ENCODE measurements at places on chromosomes 16 and 17. TPM values are rescaled to one million over a fixed set of nuclear protein-coding genes. Genes with fewer than 3 reads are reported as not detected.

DNA sequence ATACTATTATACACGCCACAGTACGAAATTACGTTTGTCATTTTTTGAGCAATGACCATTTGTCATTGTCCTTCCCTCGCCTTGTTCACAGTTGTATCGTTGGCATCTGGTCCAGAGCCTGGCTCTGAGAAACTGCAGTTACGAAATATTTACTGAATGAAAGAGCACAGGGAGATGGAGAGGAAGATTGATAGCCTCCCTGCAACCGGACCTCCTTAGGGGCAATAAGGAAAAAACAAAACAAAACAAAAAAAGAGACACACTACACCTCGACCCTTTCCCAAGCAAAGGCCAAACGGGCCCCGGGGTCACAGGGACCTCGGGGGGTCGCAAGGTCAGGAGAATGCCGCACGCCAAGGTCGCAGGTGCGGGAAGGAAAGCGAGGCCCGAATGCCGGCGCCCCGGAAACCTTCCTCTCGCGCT lies 857 bp downstream of the GOT2 start:
- DNase-seq, result no peak

DNA sequence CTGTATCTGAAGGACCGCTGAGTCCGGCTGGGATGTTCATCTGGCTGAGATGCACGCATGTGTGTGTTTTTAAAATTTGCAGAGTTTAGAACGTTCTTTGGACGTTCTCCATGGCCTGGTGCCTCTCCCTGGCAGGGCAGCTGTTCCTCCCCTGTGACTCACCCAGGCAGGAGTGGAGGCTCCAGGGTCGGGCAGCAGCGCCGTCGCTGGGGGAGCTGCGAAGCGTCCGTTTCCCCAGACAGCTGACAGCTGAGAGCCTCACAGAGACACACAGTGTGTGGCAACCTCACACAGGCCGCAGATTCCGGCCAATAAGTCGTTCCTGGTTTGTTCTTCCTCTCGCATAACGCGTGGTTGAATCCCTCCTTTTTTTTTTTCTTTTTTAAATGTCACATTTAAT lies 80.6 kb downstream of the OR1D5 start:
- no peak for DNase-seq

GRCh38 chr17:29734640-29735039 lies 111.9 kb upstream of the CORO6 start:
- DNase-seq, result no peak

The KRT14 gene
- 0.07 TPM for polyA plus RNA-seq

DNA sequence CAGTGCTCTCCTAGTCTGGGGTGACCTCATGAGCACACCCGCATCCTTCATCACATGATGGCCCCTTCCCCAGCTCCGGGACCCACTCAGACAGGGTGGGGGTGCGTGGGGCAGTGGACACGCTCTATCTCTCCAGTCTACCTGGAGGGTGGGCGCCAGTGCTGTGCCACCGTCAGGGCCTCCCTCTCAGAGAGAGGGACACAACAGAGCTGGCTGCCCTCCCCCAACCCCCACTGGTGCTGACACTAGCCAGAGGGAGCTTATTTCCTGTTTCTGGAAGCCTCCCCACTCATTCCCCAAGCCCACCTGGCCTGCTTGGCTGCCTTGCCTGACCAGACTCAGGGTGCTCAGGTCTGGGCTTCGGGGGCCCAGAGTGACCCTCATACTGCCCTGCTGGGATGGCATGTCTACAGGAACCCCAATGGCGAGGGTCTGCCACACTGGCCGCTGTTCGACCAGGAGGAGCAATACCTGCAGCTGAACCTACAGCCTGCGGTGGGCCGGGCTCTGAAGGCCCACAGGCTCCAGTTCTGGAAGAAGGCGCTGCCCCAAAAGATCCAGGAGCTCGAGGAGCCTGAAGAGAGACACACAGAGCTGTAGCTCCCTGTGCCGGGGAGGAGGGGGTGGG lies 8.2 kb downstream of the CES2 start:
- no peak for DNase-seq

DNA sequence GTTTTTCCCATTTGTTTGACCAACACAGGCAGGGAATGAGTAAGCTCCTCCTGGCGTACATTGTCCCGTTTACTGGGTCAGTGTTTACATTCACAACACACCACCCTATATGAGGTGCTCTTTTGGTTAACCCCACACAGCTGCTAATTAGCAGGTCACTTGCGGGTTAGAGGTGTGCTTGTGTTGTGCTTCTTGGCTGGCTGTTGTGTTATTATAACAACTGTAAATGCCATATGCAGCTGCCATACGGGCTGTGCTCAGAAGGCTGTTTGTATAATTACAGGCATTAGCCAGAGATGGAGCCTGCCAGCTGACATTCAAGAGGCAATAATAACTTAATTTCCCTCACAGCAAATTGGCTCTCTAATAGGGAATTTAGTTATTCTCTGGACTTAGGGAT lies 205.1 kb upstream of the ELAC2 start:
- DNase-seq, result peak; percentile 25

GRCh38 chr17:43396491-43397060 lies 2.2 kb upstream of the ARL4D start:
- no peak for DNase-seq

The PRR35 gene
- not detected for polyA plus RNA-seq

All from large intestine (tissue), 12 donors.